ENCODE measurements at places on chromosomes 2 and 18.
A peak's percentile ranks its signal among the peaks of the same experiment; 100 is the strongest.

- DNase-seq, result no peak
These were observed 165.0 kb downstream of the ANKRD30B start for GRCh38 chr18:14912967-14913366.

GRCh38 chr2:84613082-84613481 is 96.8 kb downstream of the DNAH6 start:
- no peak for DNase-seq

- no peak for DNase-seq
These were observed 129.9 kb downstream of the PIEZO2 start for GRCh38 chr18:11019295-11020105.

DNA sequence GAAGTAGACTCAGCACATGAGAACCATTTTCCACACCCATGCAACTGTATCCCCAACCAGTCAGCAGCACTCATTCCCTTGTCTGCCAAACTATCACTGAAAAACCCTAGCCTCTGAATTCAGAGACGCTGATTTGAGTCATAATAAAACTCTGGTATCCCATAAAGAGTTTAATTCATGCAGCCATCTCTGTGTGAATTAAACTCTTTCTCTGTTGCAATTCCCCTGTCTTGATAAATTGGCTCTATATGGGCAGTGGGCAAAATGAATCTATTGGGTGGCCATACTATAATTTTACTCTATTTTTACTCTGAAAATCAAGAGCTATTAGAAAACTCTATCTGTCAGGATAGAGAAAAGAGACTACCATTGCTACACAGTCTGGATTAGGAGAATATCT is 40.6 kb upstream of the TWSG1 start:
- no peak for DNase-seq

DNA sequence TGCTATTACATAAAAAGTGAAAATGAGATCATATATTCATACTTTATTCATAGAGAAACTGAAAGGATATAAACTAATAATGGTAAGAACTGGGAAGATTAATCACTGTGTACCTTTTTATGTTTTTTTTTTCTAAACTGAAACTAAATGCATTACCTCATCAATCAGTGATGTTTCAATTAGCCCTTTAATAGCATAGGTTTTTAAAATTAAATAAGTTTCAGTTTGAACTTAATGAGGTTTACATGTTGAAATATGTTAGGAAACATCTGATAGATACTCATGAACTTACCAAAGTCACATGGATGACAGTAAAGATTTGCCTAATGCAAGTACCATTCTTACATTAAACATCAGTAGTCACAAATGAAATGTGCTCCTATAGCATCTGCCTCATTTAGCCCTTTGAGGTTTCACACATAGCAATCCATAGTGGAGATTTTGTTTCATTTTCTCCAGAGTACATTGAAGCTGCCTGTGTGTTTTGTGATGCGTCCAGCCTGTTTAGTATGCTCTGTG is 8.9 kb downstream of the MAPRE2 start:
- peak; percentile 19 for DNase-seq

DNA sequence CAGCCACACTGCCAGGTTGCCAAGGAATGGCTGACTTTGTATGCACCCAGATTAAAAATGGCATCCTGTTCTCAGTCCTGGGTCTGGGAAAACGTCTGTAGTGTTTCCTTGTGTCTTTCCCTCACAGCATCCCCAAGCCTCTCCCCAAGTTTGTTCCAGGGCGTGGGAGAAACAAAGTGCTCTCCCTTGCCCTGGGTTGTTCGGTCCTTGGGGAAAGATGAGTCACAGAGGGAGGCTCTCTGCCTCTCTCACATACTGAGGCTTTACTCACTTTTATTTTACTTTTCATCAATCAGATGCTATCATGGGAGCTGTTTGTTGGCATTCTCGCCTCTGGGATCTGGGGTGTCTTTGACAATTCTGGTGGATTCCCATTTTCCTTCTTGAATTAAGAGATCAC is 492.3 kb downstream of the XIRP2 start:
- no peak for DNase-seq

Data from GM10248 (cell line).